ENCODE measurements at places on chromosomes 4 and X. TPM values are rescaled to one million over a fixed set of nuclear protein-coding genes. Genes with fewer than 3 reads are reported as not detected.

CFP gene
- polyA plus RNA-seq = 0.54 TPM

KLB gene
- 0.51 TPM for polyA plus RNA-seq

GAGE12H gene
- not detected for polyA plus RNA-seq

FHIP1A gene
- polyA plus RNA-seq = 0.09 TPM

RPS6KA6 gene
- 4.6 TPM for polyA plus RNA-seq

SMARCA5 gene
- 35.1 TPM for polyA plus RNA-seq

CXorf49 gene
- polyA plus RNA-seq = not detected

MAGEA4 gene
- not detected for polyA plus RNA-seq

POU4F2 gene
- polyA plus RNA-seq = not detected

All from A549 (cell line).